ENCODE measurements at places on chromosomes 5 and 9.
A peak's percentile ranks its signal among the peaks of the same experiment; 100 is the strongest.

DNA sequence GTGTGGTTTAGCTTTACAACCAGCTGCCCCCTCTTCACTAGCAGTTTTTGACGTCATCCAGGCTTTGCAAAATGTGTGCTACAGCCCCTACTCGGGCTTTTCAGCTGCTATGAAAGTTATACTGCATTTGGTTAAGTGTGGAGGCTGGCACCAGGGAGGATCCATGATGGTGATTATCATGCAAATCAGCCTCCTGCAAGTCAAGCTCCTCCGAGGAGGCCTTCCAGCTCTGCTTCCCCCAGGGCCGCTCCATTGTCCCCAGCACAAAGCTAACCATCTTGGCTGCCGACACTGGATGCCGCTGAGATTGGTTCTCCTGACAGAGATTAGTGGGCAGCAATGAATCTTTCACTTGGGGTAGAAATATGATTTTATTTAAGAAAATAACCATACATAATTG is 159.6 kb downstream of the NR2F1-AS1 start:
- DNase-seq, result no peak

DNA sequence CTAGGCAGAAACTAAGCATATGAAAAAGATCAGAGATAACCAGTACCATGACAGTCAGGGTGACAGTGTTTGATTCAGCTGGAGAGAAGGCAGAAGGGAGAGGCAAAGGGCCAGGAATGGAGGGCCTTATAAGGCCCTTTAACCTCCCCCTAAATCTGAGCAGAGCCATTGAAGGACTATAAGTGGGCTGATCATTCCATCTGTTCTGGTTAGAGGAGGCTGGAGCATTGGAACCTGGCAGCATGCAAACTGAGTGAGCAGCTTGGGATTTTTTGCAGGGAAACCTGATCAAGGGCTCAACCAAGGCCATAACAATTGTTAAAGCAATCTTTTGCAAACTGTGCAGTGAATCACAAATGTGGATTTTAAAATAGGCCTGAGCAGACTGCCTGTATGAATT is 174.5 kb upstream of the DAP start:
- no peak for DNase-seq

DNA sequence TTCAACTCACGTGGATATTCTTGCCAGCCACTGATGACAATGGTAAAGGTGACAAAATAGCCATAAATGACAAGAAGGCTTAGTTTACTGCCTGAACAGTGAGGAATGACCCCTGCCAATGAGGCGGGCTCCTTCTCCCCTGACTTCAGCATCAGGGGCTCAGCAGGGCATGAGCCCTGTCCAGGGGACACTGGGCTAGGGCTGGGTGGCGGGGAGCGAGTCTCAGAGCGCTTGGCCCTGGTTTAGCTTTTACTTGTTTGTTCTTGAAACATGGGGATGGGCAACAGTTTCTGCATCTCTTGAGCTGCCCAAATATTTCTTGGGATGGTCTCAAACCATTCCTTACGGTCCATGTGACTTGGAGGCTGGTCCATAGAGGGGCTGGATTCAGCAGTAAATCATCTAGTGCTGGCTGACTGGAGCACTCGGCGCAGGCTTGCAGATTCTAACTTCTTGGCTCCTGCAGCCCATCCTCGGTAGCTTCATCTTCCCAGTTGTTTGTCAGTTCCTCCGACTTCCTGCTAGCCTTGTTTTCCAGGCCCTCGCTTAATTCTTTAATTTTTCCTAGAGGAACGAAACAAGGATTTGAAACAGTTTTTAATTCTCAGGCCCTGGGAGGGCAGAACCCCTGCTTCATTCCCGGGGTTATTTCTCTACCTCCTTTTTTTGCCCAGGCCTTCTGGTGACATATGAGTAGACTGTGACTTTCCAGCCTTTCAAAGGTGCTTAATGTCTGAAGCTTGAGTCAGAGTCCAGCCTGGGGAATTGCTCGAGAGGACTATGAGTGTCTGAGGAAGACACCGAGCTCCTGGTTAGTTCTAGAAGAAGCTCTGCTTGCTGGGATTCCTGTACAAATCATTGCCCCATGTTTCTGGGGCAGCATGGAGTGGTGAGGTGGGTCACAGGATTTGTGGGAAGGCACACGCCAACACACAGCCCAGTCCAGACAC is 4.5 kb upstream of the HMCN2 start:
- DNase-seq, result no peak

GRCh38 chr9:33677961-33678360 is 117.4 kb upstream of the PRSS3 start:
- no peak for DNase-seq

DNA sequence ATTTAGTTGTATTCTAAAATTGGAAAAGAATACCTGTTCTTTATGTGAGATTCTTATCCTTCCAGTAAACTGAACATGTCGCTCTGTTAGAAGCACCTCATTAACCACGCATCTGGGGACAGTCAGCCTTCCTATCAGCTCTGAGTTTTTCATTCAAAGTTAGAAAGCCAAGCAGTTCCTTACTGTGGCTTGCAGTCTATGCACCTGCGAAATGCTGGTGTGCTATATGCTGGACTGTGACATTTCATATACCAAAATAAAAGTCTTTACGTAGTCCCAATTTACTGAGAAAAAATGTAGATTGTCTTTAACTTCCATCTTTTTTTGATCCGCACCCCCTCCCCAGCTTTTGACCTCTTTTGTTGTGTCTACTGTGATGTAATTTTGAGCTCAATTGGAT is 4.3 kb downstream of the ANP32B start:
- no peak for DNase-seq

DNA sequence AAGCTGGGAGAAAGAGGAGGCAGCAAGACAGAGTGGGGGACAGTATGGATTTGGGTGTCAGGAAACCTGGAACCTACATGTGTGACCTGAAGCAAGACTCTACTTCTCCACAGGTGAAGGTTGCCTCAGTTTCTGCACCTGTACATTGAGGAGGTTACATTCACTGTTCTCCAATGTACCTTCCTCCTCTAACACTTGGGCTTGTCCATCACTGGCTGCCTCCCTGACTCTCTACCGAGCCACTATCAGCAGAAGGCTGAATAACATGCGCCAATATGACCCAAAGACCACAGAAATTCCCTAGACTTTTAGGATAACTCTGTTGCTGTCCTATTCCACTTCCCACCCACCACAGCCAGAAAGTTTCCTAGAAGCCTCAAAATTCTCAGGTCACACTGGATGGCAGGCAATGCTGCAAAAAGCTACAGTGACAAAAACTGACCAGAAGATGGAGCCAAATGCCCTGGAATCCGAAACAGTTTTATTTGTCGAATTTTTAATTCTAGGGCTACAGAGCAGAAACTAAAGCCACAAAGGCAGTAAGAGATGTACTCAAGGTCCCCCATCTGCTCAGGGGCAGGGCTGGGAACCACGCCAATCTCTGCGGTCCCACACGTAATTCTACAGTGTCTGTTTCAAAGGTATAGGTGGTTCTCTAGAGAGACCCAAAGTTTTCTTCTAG is 64.4 kb downstream of the FAM114A2 start:
- DNase-seq, result peak; percentile 35
